ENCODE measurements at places on chromosomes 2 and 18. TPM values are rescaled to one million over a fixed set of nuclear protein-coding genes. Genes with fewer than 3 reads are reported as not detected.

DNA sequence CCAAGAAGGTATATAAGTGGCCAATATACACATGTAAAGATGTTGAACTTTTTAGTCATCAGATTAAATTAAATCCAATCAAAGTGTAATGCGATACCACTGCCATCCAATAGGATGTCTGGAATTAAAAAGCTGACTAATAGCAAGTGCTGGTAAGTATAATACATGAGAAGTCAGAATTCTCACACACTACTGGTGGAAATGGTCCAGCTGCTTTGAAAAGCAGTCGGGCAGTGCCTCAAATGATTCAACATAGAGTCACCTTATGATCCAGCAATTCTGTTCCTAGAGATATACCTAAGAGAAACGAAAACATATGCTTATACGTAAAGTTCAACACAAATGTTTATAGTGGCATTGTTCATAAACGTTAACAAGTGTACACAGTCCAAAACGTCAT lies 124.1 kb upstream of the MYT1L start:
- no peak overlapping the region for H3K27ac ChIP-seq
- no peak for DNase-seq
- H3K36me3 ChIP-seq, result no peaks in the 10 kb centered on the region
- H3K4me1 ChIP-seq, result no peaks in the 10 kb centered on the region
- H3K4me3 ChIP-seq, result no peak overlapping the region

GRCh38 chr2:201953880-201954279 lies 79.8 kb upstream of the FZD7 start:
- no peaks in the 10 kb centered on the region for H3K27me3 ChIP-seq
- DNase-seq, result no peak
- H3K4me3 ChIP-seq, result no peak overlapping the region

The LRP1B gene
- not detected for total RNA-seq

- H3K36me3 ChIP-seq, result no peaks in the 10 kb centered on the region
- H3K27ac ChIP-seq, result no peak overlapping the region
- DNase-seq, result peak; percentile 28
- no peak overlapping the region for H3K4me3 ChIP-seq
- no peaks in the 10 kb centered on the region for H3K27me3 ChIP-seq
These were observed 1.3 kb upstream of the UBE2E3 start for GRCh38 chr2:180978903-180979748.

GRCh38 chr2:26613241-26614215 lies 27.6 kb downstream of the CIB4 start:
- no peak overlapping the region for H3K4me3 ChIP-seq
- peak; percentile 73 for DNase-seq
- H3K27me3 ChIP-seq, result peaks cover 15% of the 10 kb centered on the region
- H3K27ac ChIP-seq, result peak overlapping the region; percentile 18
- no peaks in the 10 kb centered on the region for H3K36me3 ChIP-seq
- H3K4me1 ChIP-seq, result peaks cover 68% of the 10 kb centered on the region

DNA sequence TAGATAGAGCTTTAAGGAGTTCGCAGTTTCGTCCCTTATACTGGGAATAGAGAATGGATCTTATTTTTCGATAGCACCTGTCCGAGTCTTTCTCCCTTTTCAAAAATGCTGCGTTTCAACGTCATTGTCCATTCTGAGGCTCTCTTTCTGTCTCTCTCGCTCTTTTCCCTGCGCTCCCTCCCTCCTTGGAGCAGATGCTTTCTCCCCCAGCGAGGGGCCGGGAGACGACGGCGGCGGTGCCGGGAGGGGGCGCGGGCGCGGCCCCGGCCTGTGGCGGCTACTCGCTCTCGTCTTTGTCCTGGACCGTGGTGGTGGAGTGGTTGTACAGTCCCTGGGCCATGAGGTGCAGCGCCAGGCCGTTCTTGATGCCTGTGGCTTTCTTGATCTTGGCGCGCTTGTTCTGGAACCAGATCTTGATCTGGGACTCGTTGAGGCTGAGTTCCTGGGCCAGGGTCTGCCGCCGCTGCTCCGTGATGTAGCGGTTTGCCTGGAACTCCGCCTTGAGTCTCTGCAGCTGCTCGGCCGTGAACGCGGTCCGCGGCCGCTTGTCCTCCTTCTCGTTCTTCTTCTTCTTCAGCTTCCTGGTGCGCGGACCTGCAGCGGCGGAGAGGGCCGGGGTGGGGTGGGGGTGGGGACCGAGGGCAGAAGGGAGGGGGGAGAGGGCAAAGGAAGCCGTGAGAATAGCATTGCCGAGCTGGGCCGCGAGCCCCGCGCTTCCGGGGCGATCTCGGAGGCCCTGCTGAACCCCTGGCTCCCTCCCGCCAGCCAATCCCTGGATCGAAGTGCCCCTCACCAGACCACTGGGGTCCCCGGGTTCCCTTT lies 4.6 kb downstream of the EN1 start:
- H3K4me3 ChIP-seq, result peak overlapping the region; percentile 8
- peaks cover 100% of the 10 kb centered on the region for H3K27me3 ChIP-seq
- peak; percentile 64 for DNase-seq
- H3K4me1 ChIP-seq, result peaks cover 9% of the 10 kb centered on the region

GRCh38 chr2:71226096-71226964 lies 573 bp downstream of the PAIP2B start:
- no peaks in the 10 kb centered on the region for H3K27me3 ChIP-seq
- H3K27ac ChIP-seq, result peak overlapping the region; percentile 64
- DNase-seq, result peak; percentile 80
- no peaks in the 10 kb centered on the region for H3K36me3 ChIP-seq

DNA sequence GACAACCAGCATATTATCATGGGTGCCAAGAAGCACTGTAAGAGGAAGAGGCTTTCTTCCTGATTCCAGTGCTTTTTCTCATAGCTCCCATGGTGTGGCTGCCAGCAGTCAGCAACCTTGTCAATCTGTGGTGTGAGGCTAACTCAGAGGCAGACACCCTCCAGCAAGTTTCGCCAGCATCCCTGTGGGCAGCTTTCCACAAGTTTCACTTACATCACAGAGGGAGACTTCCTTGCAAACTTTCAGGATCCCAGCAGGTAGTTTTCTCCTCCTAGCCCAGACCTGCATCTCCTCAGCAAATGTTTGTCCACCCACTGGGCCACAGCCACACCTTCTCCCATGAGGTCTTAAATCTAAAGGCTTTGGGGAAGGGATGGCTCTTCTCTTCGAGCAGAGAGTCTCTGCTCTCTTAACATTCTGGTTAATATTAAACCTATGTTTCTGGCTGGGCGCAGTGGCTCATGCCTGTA lies 9.1 kb downstream of the DNAH7 start:
- H3K4me1 ChIP-seq, result no peaks in the 10 kb centered on the region
- DNase-seq, result no peak
- no peaks in the 10 kb centered on the region for H3K36me3 ChIP-seq

The PID1 gene
- total RNA-seq, result 0.90 TPM

GRCh38 chr2:96353032-96353561 lies 17.5 kb downstream of the NCAPH start:
- DNase-seq, result no peak
- H3K27ac ChIP-seq, result no peak overlapping the region
- H3K36me3 ChIP-seq, result peaks cover 5% of the 10 kb centered on the region
- no peaks in the 10 kb centered on the region for H3K27me3 ChIP-seq
- no peaks in the 10 kb centered on the region for H3K4me1 ChIP-seq

- H3K36me3 ChIP-seq, result no peaks in the 10 kb centered on the region
- no peak overlapping the region for H3K4me3 ChIP-seq
- H3K27me3 ChIP-seq, result no peaks in the 10 kb centered on the region
- no peak overlapping the region for H3K27ac ChIP-seq
- peak; percentile 21 for DNase-seq
- H3K4me1 ChIP-seq, result peaks cover 7% of the 10 kb centered on the region
These were observed 61.8 kb upstream of the YWHAQ start for GRCh38 chr2:9692456-9693195.

DNA sequence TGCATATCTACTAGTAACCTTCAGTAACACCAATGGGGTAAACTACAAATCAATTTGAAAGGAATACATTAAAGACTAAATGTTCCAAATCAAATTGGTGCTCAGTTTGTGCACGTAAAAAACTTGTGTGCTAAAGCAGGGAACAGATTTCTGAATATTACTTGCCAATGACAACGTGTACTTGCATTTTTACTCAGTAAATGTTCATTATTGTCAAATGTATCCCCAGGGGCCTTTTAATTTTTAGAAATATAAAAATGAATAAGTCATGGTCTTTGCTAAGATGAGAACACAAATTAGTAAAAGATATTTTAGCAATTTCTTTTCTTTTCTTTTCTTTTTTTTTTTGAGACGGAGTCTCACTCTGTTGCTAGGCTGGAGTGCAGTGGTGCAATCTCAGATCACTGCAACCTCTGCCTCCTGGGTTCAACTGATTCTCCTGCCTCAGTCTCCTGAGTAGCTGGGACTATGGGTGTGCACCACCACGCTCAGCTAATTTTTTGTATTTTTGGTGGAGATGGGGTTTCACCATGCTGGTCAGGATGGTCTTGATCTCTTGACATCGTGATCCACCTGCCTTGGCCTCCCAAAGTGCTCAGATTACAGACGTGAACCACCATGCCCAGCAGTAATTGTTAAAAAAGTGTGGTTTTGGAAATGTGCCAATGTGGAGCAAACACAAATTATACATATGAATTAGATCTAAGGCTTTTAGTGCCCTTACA lies 52.6 kb downstream of the PMAIP1 start:
- H3K27ac ChIP-seq, result no peak overlapping the region
- no peaks in the 10 kb centered on the region for H3K36me3 ChIP-seq
- H3K27me3 ChIP-seq, result no peaks in the 10 kb centered on the region
- no peak for DNase-seq
- H3K4me1 ChIP-seq, result no peaks in the 10 kb centered on the region
- H3K4me3 ChIP-seq, result no peak overlapping the region

DNA sequence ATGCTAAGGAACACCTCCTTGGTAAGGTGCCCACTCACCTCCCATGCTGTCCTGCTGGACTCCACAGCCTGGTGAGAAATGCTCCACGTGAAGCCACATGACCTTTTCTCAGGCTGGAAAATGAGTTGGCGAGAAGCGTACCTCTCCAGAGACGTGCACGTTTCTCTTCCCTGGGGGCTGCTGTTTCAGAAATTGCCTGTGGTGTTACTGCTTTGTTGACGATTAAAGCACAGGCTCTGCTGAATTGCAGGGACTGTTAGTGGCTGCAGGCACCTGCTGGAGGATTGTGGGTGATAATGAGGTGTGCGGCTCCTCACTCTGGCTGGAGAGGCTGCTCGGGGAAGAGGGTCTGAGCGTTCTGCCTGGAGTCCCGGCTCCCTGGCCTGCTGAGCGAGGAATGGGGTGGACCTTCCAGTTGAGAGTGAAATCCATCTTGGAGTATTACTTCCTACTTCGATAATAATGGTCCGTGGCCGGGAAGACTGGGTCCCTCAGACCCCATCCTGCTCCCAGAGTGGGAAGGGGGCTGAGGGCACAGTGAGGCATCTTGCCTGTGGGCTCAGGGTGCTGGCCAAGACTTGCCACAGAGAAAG lies 199.3 kb upstream of the HDAC4 start:
- peaks cover 21% of the 10 kb centered on the region for H3K4me1 ChIP-seq
- DNase-seq, result no peak
- H3K27me3 ChIP-seq, result peaks cover 33% of the 10 kb centered on the region
- H3K4me3 ChIP-seq, result no peak overlapping the region

- DNase-seq, result no peak
- no peak overlapping the region for H3K4me3 ChIP-seq
- H3K27ac ChIP-seq, result no peak overlapping the region
- no peaks in the 10 kb centered on the region for H3K36me3 ChIP-seq
- no peaks in the 10 kb centered on the region for H3K27me3 ChIP-seq
These were observed 4.4 kb upstream of the EXOC6B start for GRCh38 chr2:72830273-72830672.

DNA sequence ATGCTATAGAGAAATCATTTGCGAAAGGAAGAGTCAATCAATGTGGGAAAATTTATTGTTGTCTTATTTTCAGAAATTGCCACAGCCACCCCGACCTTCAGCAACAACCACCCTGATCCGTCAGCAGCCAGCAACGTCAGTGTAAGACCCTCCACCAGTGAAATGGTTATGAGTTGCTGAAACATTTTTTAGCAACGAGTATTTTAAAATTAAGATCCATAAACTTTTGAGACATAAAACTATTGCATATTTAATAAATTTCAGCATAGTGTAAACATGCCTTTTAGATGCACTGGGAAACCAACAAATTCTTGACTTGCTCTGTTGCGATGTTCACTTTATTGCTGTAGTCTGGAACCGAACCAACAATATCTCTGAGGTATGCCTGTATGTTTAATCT lies 887.9 kb downstream of the DCDC2C start:
- H3K27me3 ChIP-seq, result no peaks in the 10 kb centered on the region
- H3K36me3 ChIP-seq, result no peaks in the 10 kb centered on the region
- H3K27ac ChIP-seq, result no peak overlapping the region

DNA sequence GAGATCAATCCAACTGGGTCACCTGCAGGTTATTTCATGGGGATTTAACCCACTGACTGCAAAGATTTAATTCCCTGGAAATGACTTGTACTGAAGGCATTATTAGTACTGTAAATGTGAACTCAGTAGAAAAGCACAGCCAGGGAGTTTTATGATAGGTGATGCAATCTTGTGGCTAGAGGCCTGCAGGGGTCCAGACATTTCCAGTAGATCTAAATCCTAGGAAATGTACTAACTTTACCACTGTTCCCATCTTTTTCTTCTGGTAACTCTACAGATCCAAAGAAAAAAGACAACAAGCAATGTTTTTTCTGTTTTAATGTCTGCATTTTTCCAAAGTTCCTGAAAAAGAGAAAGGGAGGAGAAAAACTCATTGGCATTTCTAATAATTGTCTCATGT lies 500.1 kb downstream of the ARHGAP15 start:
- H3K27ac ChIP-seq, result no peak overlapping the region
- H3K36me3 ChIP-seq, result no peaks in the 10 kb centered on the region
- H3K27me3 ChIP-seq, result no peaks in the 10 kb centered on the region
- peaks cover 9% of the 10 kb centered on the region for H3K4me1 ChIP-seq

The SERPINB4 gene
- total RNA-seq, result not detected

DNA sequence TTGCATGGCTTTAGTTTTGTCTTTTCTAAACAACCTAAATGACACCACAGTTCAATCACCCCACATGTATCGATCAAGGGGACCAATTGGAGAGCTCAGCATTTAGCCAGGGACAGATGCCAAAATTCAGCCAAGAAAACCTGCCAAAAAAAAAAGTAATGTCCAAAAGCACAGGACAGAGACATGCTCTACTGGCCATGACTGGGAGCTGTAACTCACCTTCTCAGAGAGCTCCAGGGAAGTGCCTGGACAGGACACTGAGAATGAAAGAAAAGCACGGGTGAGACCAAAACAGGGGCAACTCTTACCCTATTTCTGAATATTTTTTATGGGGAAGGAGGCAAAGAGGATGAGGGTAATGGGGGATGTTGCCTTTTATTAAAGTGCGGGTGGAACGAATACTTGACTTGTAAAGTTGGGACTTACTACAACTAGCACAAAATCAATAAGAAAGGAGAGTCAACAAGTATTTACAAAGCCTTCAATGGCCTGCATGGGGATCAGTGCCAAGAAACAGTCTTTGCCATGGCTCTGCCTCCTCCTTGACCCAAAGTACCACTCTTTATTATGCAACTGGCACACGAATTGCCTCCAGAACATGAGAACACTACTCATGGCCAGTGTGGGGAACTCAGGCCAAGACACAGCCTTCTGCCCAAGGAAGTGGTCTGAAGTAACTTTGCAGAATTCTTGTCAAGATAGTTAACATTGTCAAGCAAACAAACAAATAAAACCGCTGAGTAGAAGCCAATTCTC lies 72.9 kb upstream of the HK2 start:
- DNase-seq, result no peak
- no peak overlapping the region for H3K4me3 ChIP-seq
- peaks cover 22% of the 10 kb centered on the region for H3K4me1 ChIP-seq
- H3K27me3 ChIP-seq, result no peaks in the 10 kb centered on the region
- H3K36me3 ChIP-seq, result no peaks in the 10 kb centered on the region
